ENCODE measurements at places on chromosomes 12 and 14.

- DNase-seq: no peak
Observed at GRCh38 chr12:114879354-114879753, 195.4 kb upstream of the TBX3 start.

DNA sequence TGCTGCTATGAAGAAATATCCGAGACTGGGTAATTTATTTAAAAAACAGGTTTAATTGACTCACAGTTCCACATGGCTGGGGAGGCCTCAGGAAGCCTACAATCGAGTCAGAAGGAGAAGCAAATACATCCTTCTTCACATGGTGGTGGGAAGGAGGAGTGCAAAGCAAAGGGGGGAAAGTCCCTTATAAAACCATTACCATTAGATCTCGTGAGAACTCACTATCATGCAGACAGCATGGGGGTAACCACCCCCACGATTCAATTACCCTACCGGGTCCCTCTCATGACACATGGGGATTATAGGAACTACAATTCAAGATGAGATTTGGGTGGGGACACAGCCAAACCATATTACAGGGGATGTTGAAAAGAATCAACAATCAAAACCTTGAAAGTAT lies 74.9 kb downstream of the PPM1H start:
- DNase-seq: no peak

DNA sequence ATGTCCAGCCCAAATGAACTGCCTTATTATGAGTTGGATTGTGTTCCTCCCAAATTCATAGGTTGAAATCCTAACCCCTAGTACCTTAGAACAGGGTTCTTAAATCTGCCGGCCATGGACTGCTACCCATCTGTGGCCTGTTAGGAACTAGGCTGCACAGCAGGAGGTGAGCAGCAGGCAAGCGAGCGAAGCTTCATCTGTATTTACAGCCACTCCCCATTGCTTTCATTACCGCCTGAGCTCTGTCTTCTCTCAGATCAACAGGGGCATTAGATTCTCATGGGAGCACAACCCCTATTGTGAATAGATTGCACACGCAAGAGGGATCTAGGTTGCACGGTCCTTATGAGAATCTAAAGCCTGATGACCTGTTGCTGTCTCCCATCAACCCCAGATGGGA lies 9.8 kb upstream of the EML5 start:
- no peak for DNase-seq

DNA sequence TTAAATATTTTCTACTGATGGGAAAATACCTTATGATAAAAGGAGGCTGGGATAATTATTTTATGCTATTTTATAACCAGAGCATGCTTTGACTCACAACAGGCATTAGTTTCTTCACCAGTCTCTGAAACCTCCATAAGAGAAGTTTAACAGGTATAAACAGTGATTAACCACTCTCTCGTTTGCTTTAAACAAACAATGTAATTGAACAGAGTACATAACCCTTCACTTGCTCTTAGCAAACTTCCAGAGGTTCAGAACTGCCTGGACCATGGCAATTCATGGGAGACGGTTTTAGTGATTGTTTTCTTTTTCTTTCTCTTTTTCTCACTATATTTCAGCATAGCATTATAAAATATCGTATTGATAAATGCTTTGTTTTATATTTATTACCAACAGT lies 35.3 kb downstream of the CFAP251 start:
- no peak for DNase-seq

DNA sequence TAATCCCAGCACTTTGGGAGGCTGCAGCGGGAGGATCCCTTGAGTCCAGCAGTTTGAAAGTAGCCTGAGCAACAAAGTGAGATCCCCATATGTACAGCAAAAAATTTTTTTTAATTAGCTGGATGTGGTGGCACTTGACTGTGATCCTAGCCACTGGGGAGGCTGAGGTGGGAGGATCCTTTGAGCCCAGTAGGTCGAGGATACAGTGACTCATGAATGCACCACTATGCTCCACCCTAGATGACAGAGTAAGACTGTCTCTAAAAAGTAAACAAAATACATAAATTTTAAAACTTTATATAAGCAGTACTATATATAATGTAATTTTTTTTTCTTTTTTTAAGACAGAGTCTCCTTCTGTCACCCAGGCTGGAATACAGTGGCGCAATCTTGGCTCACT lies 115.4 kb downstream of the ESR2 start:
- no peak for DNase-seq

DNA sequence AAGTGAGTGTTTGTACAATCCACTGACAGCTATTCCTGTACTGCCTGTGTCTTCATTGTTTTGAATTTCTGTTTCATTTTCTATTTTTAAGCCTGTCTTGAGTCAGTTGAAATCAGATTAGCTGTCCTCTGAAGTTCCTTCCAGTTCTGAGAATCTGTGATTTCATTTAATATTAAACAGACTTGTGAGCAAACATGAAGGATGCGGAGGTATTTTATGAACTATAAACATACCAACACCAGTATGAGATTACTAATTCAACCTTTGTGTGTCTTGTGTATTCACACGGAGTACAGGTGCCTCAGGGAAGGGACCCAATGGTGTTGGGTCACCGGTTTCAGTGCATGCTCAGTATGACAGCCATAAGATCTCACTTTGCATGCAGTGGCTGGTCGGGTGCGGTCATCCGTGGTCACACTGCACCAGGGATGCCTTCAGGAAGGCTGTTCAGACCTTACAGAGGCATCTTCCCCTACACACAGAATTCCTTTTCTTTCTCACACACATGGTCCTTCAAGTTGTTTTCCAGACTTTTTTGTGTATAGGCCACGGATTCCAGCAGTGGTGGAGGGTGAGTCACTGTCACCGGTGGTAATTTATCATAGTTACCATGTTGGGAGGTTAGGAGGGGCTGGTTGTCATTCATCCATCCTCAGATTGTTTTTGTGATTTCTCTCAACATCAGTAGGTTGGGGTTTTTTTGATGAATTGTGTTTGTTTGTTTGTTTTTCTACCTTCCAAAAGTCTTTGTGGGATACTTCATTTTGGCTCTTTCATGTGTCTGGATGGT lies 103.0 kb upstream of the SFSWAP start:
- no peak for DNase-seq

- DNase-seq: no peak
Observed at GRCh38 chr12:113097716-113098440, 37.7 kb downstream of the RASAL1 start.

DNA sequence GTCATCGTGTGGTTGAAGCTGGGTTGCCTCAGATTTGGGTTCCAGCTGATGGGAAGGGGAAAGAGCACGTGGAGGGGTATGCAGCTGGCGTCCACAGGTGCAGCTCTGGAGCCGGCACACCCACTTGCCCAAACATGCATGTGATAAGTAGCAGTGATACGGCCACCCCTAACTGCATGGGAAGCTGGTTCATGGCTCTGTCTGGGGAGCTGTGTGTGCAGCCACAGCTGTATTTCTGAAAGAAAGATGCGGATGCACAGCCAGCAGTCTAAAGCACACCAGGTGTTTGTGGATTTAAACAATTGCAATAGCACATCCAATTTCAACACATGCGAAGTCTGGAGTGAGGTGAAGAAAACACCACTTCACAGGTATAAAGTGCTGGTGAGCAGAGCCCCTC lies 181.4 kb downstream of the EFCAB11 start:
- no peak for DNase-seq

- DNase-seq: no peak
Observed at GRCh38 chr14:40398981-40399380, 966.7 kb upstream of the FBXO33 start.

- DNase-seq: no peak
Observed at GRCh38 chr12:3225796-3226180, 148.6 kb downstream of the TSPAN9 start.

DNA sequence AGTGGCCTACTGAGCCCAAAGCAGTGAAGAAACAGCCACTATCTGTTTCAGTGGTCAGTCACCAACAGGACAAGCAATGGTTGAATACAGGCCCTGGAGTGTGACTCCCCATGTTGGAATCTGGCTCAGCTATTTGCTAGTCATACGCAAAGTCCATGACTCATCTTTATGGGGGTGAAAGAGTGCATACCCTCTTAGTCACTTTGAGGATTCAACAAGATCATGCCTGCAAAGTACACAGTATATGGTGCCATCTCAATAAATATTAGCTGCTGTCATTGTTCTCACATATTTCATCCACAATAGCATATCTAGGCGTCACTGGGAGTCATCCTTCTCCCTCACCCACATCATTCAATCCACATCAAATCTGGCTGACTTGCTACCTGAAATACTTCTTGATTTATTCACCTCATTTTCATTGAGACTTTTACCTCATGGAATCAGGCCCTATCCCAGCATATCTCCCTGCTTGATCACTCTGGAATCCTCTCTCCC lies 26.4 kb upstream of the STAB2 start:
- no peak for DNase-seq

- no peak for DNase-seq
Observed at GRCh38 chr12:116879509-116880212, 1.6 kb downstream of the HRK start.

GRCh38 chr14:37870170-37870569 lies 274.7 kb downstream of the TTC6 start:
- no peak for DNase-seq

DNA sequence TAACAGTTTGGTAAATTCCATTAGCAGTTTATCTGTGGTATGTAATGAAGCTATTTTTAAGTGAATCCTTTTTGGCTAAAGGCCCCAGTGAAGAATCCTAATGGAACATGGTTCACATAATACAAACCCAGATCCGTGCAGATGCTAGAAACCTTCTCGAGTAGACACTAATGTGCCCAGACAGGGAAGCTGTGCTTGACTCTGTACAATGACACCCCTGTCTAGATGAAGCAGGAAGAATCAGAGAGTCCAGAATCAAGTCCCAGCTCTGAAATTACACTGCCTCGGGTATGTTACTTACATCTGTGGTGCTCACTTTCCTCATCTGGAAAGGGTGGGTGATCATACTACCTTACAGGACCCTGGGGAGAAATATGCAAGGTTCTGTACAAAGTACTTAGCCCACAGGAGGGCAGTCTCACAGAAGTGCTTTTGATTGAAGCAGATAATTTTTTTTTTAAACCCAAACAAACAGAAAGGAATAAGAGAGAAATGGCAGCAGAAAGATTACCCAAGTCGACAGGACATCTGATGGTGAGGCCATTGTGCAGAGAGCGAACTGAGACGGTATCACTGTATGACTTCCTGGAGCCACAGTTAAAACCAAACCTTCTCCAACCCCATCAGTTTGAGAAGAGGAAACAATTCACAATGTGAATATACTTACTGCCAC lies 8.5 kb downstream of the CRACR2A start:
- no peak for DNase-seq

GRCh38 chr14:90758959-90759358 lies 57.3 kb downstream of the TTC7B start:
- no peak for DNase-seq

GRCh38 chr12:94622475-94622874 lies 27.9 kb downstream of the TMCC3 start:
- DNase-seq: no peak

DNA sequence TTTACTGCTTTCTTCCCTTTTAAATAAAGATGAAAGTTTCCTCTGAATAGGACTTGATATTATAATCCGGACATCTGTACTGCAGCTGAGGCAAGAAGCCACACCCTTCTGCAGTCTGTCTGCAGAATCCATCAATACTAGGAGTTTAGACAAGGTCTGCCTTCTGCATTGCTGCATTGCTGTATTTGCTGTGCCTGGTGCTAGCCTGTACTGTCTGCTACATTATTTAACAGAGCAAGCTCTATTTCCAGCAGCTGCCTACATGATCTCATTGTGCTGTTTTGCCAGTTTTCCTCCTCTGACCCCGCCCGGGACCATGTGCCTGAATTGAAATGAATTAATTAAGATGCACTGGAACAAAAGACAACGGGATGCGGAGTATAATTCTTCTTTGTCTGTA lies 1.7 kb downstream of the TUBA1A start:
- DNase-seq: no peak

DNA sequence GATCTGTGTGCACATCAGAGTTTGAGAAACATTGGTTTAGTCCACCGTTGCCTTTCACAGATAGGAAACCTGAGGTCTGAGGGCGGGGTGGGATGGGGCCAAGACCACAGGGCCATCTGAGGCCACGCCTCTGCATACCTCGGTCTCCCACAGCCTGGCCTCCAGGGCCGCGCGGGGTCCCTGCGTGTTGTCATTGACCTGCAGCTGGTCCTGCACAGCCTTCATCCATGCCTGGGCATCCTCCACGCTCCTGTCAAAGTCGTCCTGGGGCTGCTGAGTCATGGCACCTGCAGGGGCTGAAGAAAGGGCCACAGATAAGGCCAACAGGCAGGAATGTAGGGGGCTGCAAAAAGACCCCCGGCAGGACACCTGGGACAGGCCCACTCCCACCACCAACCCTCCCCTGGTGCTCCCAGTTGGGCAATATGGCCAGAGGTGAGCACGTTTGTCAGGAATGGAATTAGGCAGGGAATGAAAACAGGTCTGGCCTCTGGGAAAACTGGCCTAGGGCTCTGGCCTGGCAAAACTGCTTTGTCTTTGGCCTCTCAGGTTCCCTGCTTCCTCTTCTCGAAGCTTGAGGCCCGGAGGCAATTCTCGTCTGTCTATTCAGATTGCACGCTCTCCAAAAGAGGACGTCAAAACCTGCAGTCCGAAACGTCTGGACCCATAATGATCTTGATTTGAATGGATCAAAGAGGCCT lies 40.8 kb downstream of the SYNE3 start:
- DNase-seq: no peak

DNA sequence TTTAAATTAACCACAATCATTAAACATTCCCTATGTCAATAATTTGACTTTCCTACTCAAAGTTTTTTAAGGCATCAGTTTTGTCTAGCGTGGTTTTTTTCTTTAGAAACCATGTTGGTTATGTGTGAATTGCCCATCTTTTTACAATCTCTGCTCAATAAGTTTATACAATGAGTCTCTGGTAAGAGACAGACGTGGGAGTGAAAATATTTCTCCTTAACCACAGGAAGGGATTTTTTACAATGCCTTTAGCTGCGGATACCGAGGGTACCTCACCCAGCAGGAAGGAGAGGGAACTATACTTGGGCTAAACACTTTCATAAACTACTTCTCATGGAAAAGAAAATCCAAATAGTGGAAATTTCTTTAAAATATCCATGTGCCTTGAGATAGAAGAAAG lies 191.4 kb upstream of the BCL2L14 start:
- DNase-seq: no peak

GRCh38 chr12:109033239-109034196 lies 12.7 kb upstream of the SVOP start:
- DNase-seq: no peak

DNA sequence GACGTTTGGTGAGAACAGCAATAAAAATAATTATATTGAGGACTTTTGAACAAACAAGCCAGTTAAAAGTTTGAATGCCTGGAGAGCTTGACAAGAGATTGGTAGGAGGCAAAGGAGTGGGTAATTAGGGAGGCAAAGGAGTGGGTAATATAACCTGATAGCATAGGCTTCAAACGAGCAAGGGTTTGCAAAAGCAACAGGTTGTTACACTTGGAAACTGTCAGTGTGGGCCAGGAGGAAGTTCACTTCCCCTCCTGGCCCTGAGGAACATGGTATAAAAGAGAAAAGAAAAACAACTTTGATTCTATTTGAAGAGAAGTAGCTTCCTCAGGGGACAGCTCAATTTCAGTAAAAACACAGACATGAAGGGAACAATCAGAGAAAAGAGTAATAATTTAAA lies 121.7 kb downstream of the CCER1 start:
- no peak for DNase-seq

GRCh38 chr14:23660290-23661226 lies 24.4 kb downstream of the DHRS2 start:
- no peak for DNase-seq

GRCh38 chr12:78177298-78177697 lies 346.6 kb downstream of the NAV3 start:
- DNase-seq: no peak

- DNase-seq: no peak
Observed at GRCh38 chr12:93151079-93151762, 222.1 kb upstream of the EEA1 start.

All from activated CD4-positive, alpha-beta T cell treated with anti-CD3 and anti-CD28 coated beads, Interleukin-2, amount 50 U/mL, for 4 hours (primary cell).